ENCODE measurements at places on chromosomes 3 and 15.
A peak's percentile ranks its signal among the peaks of the same experiment; 100 is the strongest.

- DNase-seq, result no peak
Measured at GRCh38 chr3:58664611-58665010, 2.0 kb downstream of the FAM3D start.

DNA sequence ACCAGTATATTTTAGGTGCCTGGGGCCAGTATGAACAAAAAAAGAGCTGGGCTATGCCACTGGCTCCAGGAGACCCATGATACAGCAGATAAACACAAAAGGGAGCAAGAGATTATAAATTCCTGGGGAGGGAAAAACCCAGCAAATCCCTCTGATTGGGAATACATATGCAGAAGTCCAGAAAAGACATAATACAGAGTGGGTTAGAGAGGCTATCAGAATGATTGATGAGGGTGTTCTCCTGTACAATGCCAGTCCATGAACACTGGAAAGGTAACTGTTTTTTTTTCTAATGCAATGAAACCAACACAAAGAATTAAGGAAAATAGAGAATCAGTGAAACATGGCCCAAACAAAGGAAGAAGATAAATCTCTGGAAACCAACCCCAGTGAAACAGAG, 5.4 kb upstream of the VPS39 start:
- no peak for DNase-seq

- no peak for DNase-seq
Measured at GRCh38 chr15:96381463-96381862, 51.0 kb downstream of the NR2F2 start.

- DNase-seq, result no peak
Measured at GRCh38 chr3:126893651-126894050, 89.3 kb upstream of the PLXNA1 start.

GRCh38 chr15:91552555-91552954, 301.0 kb upstream of the SLCO3A1 start:
- no peak for DNase-seq

GRCh38 chr3:197104738-197105137, 75.1 kb upstream of the MELTF start:
- no peak for DNase-seq

- DNase-seq, result peak; percentile 63
Measured at GRCh38 chr3:124774327-124774718, 44.1 kb downstream of the UMPS start.

DNA sequence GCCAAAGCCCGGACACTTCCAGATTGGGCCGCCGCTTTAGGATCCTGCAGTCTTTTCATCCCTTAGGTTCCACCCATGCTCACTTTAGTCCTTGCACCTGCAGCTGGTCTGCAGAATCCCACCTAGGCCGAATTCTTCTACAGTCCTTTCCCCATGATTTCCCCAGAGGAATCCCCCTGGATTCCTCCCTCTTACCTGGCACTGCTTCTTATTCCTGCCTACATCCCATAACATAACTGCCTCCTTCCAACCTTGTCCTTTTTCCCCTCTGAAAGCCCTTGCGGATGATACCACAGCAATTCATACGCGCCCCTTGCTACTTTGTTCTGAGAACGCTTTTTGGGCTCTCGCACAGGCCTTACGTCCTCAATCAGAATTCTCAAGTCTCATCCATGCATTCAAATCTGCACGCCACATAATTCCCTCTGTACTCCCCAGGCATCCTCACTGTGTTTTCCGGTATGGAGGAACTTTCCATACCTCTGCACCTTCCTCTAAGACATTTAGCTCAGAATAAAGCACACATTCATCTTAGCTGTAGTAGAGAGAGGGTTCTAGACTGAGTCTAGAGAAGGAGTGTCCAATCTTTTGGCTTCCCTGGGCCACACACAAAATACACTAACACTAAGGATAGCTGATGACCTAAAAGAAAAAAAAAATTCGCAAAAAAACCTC, 619 bp downstream of the EIF2AK4 start:
- DNase-seq, result peak; percentile 28

DNA sequence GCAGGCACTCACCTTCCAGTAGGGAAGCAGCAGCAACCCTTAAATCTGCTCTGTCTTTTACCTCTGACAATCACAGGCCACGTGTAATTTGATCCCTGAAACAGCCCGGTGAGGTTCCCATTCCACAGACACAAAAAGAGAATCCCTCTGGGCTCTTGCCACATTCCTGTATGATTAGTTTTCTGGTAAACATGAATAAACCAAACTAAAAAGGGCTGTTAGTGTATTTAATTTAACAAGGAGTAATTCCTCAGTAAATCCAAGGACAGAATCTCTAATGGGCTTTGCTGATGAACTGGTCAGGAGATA, 186.9 kb downstream of the FAM43A start:
- no peak for DNase-seq

GRCh38 chr3:160735826-160736225, 20.2 kb upstream of the PPM1L start:
- peak; percentile 39 for DNase-seq

DNA sequence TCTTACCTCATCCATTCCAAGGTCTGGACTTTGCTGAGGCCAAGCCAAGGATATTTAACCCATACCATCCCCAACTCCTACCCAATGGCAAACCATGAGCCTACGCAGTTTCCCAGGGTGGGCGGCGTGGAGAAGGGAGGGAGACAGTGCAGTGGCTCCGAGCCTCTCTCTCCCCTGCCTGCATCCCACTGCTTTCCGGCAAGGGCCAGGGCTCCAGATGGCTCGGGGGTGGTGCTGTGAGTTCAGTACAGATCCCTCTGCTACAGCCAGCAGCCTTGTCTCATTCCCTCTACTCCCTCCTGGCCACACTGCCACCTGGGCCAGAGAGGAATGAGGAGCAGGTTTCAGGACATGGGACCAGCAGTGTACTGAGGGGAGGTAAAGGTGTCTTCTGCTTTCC, 44.3 kb upstream of the APEH start:
- no peak for DNase-seq

DNA sequence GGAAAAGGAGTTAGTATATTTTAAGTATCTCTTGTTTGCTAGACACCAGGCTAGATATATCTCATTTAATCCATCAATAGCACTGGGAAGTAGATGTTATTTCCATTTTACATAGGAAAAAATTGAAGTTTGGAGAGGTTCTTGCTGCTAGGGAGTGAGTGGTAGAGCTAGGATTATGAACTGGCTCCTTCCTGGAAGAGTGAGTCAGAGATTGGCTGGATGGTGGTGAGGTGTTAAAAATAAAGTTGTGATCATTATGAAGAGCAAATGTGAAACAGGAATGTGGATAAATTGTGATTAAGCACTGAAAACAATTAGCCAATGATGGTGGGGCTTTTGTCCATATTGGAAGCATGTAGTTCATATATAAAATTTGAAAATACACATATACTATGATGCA, 234.2 kb downstream of the WNT5A start:
- DNase-seq, result no peak

DNA sequence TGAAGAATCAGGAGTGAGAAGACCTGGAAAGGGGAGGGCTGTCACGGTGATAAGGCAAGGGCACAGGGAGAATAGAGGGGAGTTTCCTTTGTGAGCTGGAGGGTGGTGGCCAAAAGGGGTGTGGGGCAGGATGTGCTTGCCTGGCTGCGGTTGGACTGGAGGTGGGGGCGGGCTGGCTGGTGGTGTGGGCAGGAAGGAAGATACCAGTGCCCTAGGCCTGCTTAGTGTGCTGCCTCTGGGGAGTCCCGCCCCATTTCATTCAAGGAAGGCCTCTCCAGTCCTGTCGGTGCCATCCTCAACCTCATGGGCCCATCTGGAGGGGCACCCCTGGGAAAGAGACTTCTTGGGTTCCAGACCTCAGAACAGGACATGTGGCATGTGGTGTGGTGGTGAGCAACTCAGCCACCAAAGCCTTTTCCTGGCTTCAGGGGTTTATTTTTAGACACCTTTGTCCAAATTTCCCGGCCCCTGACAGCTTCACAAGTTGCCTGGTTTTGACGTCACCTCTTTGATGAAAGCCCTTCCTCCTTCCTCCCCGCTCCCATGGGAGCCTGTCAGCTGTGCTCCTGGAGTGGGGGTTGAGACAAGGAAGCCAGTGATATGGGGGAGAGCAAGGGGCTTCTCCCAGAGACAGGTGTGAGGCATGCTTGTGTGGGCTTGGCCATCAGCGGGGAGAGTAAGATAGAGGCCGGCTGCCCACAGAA, 15.6 kb downstream of the TEX264 start:
- DNase-seq, result peak; percentile 63

GRCh38 chr3:51550080-51550819, 11.7 kb downstream of the RAD54L2 start:
- no peak for DNase-seq

DNA sequence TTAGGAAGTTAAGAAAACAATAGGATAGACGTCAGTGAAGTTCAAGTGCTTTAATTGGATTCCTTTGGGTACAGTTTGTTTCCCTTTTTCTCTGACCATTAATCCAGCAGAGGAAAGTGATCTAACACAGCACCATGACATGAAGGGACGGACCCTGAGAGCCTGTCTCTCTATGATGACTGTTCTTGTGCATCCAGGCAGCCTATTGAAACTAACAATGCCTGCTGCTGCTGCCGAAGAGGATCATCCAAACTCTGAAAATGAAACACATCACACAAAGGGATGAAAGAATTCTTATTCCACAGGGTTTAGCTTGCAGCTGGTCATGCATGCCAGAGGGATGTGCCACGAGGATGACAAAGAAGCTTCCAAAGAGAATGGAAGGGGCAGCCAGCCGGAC, 75.5 kb downstream of the ZBTB20 start:
- no peak for DNase-seq
